ENCODE measurements at places on chromosomes 13 and 19.

GRCh38 chr13:31878495-31878894 lies 139.2 kb downstream of the RXFP2 start:
- DNase-seq = no peak

GRCh38 chr19:38970664-38971532 lies 4.6 kb downstream of the FBXO17 start:
- DNase-seq = no peak

DNA sequence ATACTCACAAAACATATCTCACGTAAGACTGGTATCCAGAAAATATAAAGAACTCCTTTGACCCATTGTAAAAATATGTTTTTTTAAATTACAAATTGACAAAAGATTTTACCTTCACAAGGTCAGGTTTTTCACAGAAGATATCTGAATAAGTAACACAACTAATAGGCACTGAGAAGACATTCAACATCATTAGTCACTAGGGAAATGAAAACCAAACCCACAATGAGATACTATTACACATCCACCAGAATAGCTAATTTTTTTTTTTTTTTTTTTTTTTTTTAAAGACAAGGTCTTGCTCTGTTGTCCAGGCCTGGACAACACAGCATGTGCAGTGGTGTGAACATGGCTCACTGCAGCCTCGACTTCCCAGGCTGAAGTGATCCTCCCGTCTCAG lies 157.5 kb downstream of the MIPEP start:
- no peak for DNase-seq

GRCh38 chr19:51319649-51320279 lies 8.3 kb downstream of the IGLON5 start:
- no peak for DNase-seq

DNA sequence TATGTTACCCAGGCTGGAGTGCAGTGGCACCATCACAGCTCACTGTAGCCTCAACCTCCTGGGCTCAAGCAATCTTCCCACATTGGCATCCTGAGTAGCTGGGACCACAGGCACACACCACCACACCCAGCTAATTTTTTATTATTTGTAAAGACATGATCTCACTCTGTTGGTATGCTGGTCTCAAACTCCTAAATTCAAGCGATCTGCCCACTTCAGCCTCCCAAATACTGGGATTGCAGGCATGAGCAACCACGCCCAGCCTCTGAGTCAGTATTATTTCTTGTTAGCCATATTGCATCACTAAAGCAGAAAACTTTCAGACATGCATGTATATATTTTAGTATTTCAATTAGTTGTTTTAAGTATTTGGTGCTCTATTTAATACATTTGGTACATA lies 376.4 kb downstream of the GPC6 start:
- DNase-seq = peak; percentile 43

DNA sequence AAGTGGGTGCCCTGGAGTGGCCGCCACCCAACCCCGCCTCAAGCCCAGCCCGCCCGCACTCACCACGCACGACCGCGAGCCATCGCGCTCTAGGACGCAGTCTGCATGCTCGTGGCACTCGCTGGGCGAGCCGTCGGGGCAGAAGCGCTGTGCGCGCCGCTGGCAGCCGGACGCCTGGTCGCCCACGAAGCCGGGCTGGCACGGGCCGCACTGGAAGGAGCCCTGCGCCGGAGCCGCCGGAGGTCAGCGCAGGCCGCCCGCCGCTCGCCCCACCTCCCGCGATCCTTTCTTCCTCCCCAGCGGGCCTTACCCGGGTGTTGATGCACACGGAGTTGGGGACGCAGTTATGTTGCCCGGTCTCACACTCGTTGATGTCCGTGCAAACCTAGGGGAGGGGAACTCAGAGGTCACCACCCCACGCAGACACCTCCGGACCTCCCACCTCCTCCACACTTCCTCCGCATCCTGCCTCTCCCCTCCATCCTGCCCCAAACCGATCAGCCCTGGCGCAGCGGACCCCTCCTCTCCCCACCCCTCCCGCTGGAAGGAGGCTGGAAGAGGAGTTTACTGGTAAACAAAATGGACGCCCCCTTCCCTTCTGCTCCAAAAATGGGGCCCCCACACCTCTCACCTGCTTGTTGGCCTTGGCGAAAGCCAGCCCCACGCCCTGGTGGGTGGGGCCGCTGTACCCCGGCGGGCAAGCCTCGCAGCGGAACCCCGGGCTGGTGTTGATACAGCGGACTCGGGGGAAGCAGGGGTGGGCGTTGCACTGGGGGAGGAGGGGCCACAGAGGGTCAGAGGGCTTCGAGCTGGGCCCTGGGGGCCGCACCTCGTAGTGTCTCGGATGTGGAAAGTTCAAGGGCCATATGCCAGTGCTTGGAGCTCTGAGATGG lies 2.3 kb downstream of the COMP start:
- DNase-seq = no peak

GRCh38 chr13:40656358-40656757 lies 10.1 kb downstream of the FOXO1 start:
- DNase-seq = no peak

- no peak for DNase-seq
These were observed 30.4 kb downstream of the RB1 start for GRCh38 chr13:48333976-48334375.

DNA sequence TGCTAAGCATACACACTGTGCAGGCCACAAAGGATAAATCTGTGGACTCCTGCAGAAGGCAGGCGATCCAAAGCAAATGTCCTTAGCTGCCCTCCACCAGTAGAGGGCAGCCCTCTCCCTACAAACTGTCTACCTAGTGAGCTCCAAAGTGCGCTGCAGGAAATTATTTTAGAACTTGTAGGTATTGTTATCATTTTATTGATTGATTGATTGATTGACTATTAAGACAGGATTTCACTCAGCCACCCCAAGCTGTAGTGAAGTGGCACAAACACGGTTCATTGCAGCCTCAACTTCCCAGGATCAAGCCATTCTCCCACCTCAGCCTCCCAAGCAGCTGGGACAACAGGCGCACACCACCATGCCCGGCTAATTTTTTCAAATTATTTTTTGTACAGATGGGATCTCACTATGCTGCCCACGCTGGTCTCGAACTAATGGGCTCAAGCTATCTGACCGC lies 37.3 kb downstream of the RNF6 start:
- peak; percentile 40 for DNase-seq

DNA sequence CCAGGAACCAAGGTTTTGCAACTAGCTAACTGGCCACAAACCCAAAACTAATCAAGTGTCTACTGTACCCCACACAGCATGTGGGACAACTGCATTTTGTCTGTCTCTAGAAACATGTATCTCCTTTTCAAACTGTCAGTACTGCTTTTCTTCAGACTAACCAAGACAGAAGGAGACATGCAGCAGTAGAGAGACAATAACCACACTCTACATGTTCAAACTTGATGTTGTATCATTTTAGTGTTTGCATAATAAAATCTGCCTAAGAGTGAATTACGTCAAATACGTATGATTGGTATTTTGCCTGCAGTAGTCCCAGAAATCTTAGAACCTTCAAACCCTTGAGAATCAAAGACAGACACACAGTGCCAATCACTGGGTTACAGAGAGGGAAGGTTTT lies 22.0 kb upstream of the FREM2 start:
- DNase-seq = no peak

DNA sequence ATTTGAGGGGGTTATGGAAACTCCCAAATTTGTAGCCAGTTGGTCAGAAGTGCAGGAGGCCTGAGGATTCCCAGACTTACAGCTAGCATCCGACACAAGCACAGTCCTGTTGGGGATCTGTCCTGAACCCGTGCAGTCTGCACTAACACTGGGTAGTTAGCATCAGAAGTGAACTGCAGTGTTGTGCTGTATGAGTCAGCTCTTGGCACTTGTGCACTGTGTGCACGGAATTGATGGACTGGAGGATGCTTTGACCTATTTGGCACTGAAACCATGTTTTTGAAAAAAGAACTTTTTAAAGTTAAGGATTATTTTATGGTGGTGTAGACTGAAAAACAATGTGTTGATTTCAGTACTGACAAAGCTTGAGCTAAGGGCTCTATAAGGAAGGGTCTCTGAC lies 279.0 kb downstream of the NHLRC3 start:
- peak; percentile 42 for DNase-seq
